Melanocyte of skin (primary cell): ENCODE measurements at places on chromosomes 3 and 15. TPM values are rescaled to one million over a fixed set of nuclear protein-coding genes. Genes with fewer than 3 reads are reported as not detected.

Gene MYNN
- 13.8 and 20.7 TPM in 2 replicates for total RNA-seq

Gene ISLR2
- under 0.01 TPM in 1 of 2 replicates, not detected in the other for total RNA-seq

Gene CLPX
- 38.3 and 55.5 TPM in 2 replicates for total RNA-seq

Gene WNT7A
- not detected in 2 replicates for total RNA-seq

Gene SERPINI2
- not detected in 2 replicates for total RNA-seq

Gene CTXN2
- total RNA-seq: under 0.01 TPM in 1 of 2 replicates, not detected in the other

Gene SH3GL3
- not detected in 2 replicates for total RNA-seq

Gene U2SURP
- 75.9 and 118 TPM in 2 replicates for total RNA-seq

Gene CFAP100
- not detected in 2 replicates for total RNA-seq
